ENCODE measurements at places on chromosomes 12 and 14. TPM values are rescaled to one million over a fixed set of nuclear protein-coding genes. Genes with fewer than 3 reads are reported as not detected.

CISTR gene
- total RNA-seq: not detected

DNA sequence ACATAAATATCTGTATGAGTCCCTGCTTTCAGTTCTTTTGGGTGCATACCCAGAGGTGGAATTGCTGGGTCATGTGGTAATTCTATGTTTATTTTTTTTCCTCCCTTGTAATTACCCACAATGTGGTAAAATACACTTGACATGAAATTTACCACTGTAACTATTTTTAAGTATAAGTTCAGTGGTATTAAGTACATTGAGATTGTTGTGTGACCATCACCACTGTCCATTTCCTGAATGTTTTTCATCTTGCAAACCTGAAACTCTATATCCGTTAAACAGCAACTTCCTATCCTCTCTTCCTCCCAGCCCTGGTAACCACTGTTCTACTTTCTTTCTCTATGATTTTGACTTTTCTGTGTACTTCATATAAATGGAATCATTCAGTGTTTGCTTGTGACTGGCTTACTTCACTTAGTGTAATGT lies 51.4 kb downstream of the BORCS5 start:
- H3K27ac ChIP-seq: no peak overlapping the region
- no peaks in the 10 kb centered on the region for H3K27me3 ChIP-seq
- H3K4me3 ChIP-seq: no peak overlapping the region
- DNase-seq: no peak

GRCh38 chr12:7656121-7656520 lies 9.6 kb downstream of the APOBEC1 start:
- no peak for DNase-seq
- no peaks in the 10 kb centered on the region for H3K27me3 ChIP-seq
- H3K27ac ChIP-seq: no peak overlapping the region
- no peaks in the 10 kb centered on the region for H3K4me1 ChIP-seq
- H3K36me3 ChIP-seq: no peaks in the 10 kb centered on the region
- H3K4me3 ChIP-seq: no peak overlapping the region

DNA sequence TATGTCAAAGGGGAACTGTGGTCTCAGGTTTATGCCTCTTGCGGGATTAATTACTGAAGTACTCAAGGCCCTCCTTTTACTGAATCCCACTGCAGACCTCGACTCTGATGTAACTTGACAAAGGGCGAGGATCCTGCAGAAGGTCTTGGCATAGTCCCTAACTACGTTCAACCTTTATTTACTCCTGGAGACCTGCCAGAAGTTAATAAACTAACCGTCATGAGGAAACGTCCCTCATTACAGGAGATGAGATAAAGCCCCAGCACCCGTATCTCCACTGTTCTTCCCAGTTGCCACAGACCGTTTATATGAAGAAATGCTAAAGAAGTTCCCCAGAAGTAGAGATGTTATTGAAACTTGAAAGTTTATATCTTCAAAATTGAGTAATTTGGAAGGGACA lies 190.9 kb downstream of the ETV6 start:
- no peak overlapping the region for H3K4me3 ChIP-seq
- no peaks in the 10 kb centered on the region for H3K27me3 ChIP-seq
- H3K27ac ChIP-seq: no peak overlapping the region
- 0 out of 2 replicates have a peak, but pooled peaks cover 10% of the 10 kb centered on the region for H3K36me3 ChIP-seq

DNA sequence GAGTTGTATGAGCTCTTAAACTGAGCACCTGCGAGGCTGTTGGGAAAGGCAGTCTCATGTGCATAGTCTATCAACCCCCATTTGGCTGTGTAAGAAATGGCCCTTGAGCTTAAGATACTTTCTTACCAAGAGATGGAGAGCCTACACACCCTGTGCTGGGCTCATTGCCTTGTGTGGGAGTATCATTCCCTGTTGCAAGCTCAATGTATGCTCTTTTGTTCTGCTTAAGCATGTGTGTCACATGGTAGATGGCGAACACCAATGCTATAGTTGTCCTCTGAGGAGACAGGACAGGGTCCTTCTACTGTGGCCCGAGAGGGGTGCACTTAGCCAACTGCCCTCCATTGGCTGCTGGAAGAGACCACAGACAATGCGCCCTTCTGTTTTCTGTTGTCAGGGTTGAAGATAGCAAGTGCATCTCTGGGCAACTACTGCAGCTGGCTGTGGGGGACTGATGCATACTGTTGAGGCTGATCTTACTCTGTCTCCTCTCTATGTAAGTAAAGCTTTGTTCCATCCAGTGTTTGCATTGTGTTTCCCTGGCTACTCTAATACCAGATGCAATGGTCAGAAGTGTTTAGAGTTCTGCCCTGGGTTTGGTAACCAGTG lies 79.5 kb downstream of the PTPRB start:
- H3K27ac ChIP-seq: no peak overlapping the region
- H3K4me3 ChIP-seq: no peak overlapping the region
- no peaks in the 10 kb centered on the region for H3K36me3 ChIP-seq
- no peaks in the 10 kb centered on the region for H3K27me3 ChIP-seq
- H3K4me1 ChIP-seq: 0 out of 2 replicates have a peak, but pooled peaks cover 4% of the 10 kb centered on the region

PRH1 gene
- 17.2 TPM for total RNA-seq

DNA sequence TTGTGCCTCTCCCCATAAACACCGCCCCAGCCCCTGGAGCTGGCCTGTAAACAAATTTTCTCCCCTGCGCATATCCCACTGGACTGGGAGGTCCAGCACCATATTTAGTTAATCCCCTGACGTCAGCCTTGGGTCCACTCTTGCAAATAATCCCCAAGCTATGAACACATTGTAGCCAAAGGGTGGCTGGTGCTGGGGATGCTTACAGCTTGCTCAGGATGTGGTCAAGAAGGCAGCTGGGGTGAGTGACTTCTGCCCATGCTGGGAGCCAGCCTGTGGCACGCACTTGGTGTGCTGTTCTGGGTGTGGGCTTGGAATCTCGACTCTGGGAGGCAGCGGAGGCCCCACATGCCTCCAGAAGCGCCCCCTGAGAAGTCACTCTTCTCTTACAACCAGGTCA lies 32.1 kb downstream of the CMKLR1 start:
- H3K4me3 ChIP-seq: no peak overlapping the region
- no peak for DNase-seq
- no peaks in the 10 kb centered on the region for H3K4me1 ChIP-seq
- H3K27ac ChIP-seq: no peak overlapping the region
- H3K27me3 ChIP-seq: peaks cover 71% of the 10 kb centered on the region
- H3K36me3 ChIP-seq: no peaks in the 10 kb centered on the region

PZP gene
- total RNA-seq: not detected

GDF3 gene
- not detected for total RNA-seq

DNA sequence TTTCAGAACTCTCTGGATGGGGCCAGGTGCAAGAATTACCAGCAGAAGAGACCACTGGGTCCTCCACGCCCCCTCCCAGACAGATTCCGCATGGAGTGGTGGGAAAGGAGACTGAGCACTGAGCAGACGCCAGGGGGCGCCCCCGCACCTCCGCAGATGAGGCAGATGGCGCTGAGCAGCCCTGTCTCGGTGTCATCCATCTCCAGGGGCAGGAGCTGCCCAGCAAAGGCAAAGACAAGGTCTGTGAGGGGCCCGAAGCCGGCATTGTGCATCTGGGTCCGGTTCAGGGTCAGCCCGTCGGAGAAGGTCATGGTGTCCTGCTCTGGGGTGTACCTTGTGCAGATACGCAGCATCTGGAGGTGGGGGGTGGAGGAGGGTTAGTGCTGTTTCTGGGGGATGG lies 6.3 kb upstream of the ITGB7 start:
- no peak overlapping the region for H3K27ac ChIP-seq
- DNase-seq: no peak
- H3K4me1 ChIP-seq: peaks cover 30% of the 10 kb centered on the region
- no peaks in the 10 kb centered on the region for H3K27me3 ChIP-seq
- no peak overlapping the region for H3K4me3 ChIP-seq

- no peaks in the 10 kb centered on the region for H3K27me3 ChIP-seq
- no peaks in the 10 kb centered on the region for H3K36me3 ChIP-seq
- H3K4me1 ChIP-seq: no peaks in the 10 kb centered on the region
- H3K4me3 ChIP-seq: no peak overlapping the region
- H3K27ac ChIP-seq: no peak overlapping the region
These were observed 36.3 kb upstream of the STK38L start for GRCh38 chr12:27207615-27208413.

- peaks cover 41% of the 10 kb centered on the region for H3K4me1 ChIP-seq
- H3K36me3 ChIP-seq: no peaks in the 10 kb centered on the region
- no peak for DNase-seq
- H3K27ac ChIP-seq: no peak overlapping the region
These were observed 180.6 kb downstream of the AKAP6 start for GRCh38 chr14:32509632-32510187.

DNA sequence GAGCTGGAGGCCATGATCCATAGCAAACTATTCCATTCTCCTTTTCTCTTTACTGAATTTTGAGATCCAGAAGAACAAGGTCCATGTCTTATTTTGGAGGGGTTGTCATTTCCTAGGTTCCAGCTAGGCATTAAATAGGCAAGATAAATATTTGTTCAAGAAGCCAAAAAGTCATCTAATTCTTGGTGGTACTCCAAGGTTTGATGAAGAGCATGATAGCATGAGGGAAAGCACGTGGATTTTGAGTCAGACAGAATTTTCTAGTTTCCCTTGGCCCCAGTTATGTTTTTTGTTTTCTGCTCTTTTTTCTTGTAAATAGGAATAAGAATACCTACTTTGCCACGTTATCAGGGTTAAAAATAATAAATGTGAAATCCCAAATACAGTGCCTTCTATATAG lies 25.5 kb upstream of the FRMD6 start:
- no peaks in the 10 kb centered on the region for H3K36me3 ChIP-seq
- H3K27ac ChIP-seq: no peak overlapping the region
- H3K27me3 ChIP-seq: no peaks in the 10 kb centered on the region
- no peaks in the 10 kb centered on the region for H3K4me1 ChIP-seq

GRCh38 chr12:66589095-66589494 lies 89.8 kb downstream of the GRIP1 start:
- H3K36me3 ChIP-seq: no peaks in the 10 kb centered on the region
- H3K4me3 ChIP-seq: no peak overlapping the region
- H3K4me1 ChIP-seq: no peaks in the 10 kb centered on the region
- H3K27me3 ChIP-seq: no peaks in the 10 kb centered on the region
- no peak for DNase-seq

DNA sequence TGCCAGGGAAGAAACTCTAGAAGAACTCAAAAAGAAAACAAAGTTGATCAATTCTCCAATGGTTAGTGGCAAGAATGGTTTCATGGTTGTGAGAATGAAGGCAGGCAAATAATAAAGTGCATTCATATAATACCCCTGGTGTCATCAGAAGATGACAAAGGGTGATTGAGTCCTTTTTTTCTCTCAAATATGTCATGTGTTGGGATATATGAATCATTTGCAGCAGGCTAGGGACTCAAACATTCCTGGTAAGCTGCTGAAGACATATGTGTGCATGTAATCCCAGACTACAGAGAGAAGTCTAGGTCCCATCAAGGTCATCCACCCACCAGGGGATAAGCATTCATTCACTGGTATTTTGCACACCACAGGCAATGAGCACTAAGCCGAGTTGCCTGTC lies 82.4 kb upstream of the MYF6 start:
- no peaks in the 10 kb centered on the region for H3K27me3 ChIP-seq
- DNase-seq: no peak
- H3K27ac ChIP-seq: no peak overlapping the region
- H3K4me1 ChIP-seq: no peaks in the 10 kb centered on the region
- H3K36me3 ChIP-seq: no peaks in the 10 kb centered on the region

All from PC-9 (cell line).